AG04449 (cell line): ENCODE measurements at places on chromosomes 3 and 15.

GRCh38 chr15:56837273-56837672 lies 81.2 kb upstream of the TCF12 start:
- peak; percentile 19 for DNase-seq

GRCh38 chr15:58465866-58466517 lies 34.2 kb downstream of the LIPC start:
- DNase-seq: no peak

GRCh38 chr3:135084405-135084804 lies 289.3 kb downstream of the EPHB1 start:
- peak; percentile 9 for DNase-seq

- DNase-seq: no peak
Measured at GRCh38 chr3:128940252-128940651, 53.6 kb downstream of the CFAP92 start.

GRCh38 chr3:160747422-160747821 lies 8.6 kb upstream of the PPM1L start:
- no peak for DNase-seq

GRCh38 chr15:88194162-88194561 lies 62.4 kb downstream of the NTRK3 start:
- no peak for DNase-seq

DNA sequence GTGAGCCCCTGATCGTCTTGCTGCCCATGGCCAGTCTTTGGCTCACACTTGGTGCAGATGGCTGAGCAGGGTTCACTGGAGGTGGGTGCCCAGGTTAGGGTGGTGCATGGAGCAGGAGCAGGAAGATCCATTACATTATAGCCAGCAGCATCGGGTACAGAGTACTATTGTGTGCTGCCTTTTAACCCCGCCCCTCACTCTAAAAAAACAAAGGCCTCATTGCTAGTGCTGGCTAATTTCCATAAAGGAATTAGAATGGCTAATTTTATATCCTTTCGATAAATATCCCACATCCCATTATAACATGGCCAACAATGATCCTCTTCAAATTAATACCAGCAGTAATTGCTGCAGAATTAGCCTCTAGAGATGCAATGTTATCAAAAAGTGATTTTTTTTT lies 45.8 kb upstream of the PPP4R2 start:
- no peak for DNase-seq

- DNase-seq: no peak
Measured at GRCh38 chr15:79099692-79100091, 9.1 kb upstream of the RASGRF1 start.
